ENCODE measurements at places on chromosomes 11 and 22.

GRCh38 chr11:94782446-94782845 is 14.3 kb downstream of the AMOTL1 start:
- no peak for DNase-seq

DNA sequence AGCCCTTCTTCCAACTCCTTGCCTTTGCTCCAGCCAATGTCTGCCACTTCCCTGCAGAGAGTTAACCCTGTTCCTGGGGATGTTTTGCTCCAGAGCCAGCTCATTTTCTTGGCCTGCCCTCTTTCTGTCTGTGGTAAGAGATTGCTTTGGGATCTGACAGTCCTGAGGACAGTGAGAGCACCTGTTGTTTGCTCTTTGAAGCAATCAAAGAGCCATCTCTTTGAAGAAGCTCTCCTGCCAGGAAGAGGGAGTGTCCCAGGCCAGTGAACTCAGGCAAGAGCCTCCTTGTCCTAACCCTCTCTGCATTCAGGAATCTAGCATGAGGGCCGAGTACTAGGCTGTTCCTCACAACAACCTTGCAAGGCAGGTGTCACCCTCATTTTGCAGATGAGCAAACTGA is 42.2 kb downstream of the TRAF6 start:
- no peak for DNase-seq

- DNase-seq = no peak
Measured at GRCh38 chr11:72425053-72425980, 9.0 kb downstream of the CLPB start.

- peak; percentile 60 for DNase-seq
Measured at GRCh38 chr11:69642913-69643632, 2.1 kb downstream of the CCND1 start.

- no peak for DNase-seq
Measured at GRCh38 chr11:119099711-119100110, 1.9 kb downstream of the DPAGT1 start.

DNA sequence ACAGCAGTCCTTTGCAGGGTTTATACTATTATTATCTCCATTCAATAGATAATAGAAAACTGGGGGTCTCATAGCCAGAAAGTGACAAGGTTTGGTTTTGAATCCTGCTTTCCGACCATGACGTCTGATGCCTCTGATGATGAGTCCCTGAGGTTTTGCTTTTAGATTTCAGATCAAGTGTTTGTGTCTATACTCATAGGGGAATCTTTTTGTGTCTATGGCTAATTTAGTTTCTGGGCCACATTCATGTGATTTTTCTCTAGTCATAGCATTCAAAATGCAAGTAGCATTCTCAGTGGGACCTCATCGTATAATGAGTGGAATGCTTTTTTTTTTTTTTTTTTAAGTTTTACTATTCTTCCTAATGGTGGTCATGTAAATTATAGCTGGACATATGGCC is 72.9 kb downstream of the TNRC6B start:
- DNase-seq = no peak

DNA sequence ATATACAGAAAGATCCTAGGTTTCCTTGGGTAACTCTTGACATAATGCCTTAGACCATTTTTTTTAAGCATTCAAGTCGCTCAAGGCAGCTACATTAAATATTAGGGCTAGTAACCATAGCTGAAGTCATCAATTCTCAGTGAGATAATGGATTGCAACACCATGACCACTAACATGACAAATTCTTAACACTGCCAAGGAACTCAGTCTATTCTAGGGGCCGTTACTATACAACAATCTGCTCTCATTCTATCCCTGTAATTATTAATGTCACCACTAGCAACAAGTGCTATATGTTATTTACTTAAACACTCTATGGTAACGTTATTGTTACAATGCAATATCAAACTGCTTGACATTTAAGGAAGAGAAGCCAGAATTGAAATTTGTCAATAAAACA is 3.2 kb upstream of the STK33 start:
- DNase-seq = no peak

GRCh38 chr11:69825941-69826340 is 6.7 kb upstream of the FGF3 start:
- no peak for DNase-seq

Data from foreskin melanocyte (primary cell).